Urothelium cell line (cell line): ENCODE measurements at places on chromosomes 3 and 15.

DNA sequence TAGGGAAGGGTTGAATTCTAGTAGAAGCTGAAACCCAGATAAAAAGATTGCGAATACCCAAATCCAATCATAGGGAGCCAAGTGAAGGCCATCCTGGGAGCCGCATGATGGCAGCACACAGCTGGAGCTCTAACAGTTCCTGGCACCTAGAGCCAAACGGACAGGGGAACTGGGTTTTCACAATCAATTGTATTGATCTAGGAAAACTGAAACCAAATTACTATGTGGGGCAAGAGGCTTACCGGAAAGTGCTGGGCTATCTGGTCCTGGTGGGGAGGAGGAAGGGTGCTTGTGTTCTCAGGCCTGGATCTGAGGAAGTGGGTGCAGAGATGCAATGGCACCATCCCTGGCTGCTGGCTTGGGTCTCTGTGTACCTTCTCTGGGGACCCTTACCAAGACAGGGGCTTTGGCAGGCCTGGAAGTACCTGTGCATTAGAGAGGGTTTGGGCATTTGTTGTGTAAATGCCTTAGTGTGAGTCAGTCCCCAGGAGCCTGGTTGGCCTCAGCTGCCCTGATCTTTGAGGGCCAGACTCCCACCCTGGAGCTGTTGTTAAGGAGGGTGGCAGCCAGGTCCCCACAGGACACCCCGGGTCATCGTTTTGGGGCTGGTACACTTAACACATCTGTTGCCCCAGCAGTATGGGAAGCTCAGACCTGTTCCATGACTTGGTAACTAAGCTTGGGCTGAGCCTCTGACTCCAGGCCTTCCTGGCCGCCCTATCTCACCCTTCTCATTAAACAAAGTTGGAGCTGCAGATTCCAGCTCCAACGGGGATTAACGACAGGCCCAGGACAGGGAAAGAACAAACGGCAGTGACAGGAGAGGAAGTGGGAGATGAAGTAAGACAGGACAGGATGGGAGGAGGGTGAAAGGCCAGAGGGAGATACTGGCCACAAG is 8.9 kb upstream of the FURIN start:
- DNase-seq = no peak

DNA sequence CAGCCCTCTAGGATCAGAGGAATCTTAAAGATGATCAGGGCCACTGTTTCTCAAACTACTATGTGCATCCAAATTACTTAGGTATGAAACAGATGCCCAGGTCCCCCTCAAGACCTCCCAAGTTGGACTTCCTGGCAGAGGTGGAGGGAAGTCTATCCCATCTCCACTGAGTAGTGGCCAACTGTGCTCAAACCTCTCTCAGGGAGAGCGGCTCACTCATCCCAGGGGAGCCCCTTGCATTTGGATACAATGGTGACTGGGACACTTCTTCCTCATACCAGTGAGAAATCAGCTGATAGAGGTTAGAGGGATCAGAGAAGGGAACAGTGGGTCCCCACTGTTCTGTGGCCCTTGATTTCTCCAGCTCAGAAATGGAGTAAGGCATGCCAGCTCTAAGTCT is 8.7 kb upstream of the WNT7A start:
- no peak for DNase-seq

- DNase-seq = peak; percentile 31
Measured at GRCh38 chr3:49813497-49814174, at the start of gene UBA7. TSS of gene UBA7 (minus strand) at chr3:49813953. CDS start at chr3:49813787, 166 bp downstream.

DNA sequence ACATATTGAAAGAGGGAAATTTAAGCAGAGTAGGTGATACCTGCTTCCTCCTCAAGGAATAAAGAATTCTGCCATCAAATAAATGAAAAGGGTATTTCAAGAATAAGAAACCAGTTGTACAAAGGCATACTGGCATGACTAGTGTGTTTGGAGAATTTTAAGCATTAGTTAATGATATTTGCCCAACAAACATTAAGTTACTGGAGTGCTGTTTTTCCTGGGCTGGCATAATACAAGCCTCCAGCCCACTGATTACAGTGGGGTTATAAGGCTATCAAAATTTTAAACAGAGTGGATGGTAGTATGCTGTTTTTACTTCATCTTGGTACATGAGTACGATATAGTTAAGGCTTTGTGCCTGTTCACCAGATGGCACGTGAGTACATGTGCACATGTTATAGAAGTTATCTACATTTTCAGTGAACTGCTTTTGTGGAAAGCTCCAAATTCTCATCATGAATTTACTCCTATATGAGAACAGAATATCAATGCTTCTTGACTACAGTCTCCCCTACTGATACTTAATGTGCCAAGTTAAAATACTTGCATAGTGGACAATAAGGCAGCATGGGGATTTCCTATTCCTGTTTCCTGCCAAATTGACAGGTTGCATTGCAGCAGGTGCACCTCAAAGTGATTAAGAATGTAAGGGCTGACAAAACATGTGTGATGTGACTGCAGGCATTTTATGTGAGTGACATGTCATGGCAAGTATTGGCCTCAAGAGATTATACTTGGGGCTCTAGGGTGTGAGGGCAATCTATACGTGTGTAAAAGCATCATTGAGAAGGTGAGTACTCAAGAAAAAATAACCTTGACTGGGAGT is 14.9 kb downstream of the NAALADL2 start:
- no peak for DNase-seq

DNA sequence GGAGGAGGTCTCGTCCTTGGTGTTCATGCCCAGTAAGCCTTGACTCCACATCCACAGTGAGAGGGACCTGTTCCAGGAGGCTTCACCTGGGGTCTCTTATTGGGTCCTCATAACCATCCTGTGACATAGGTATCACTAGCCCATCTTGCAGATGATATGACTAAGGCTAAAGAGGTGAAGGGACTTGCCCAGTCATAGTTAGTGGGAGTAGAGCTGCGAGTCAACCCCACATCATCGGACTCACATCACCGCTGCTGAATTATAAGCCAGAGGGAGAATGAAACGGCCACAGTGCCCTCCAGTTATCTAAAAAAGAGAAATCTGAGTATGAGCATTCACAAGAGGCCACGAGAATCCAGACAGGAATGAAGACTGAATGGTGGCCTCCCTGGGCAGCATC is 66.0 kb downstream of the MESD start:
- no peak for DNase-seq

DNA sequence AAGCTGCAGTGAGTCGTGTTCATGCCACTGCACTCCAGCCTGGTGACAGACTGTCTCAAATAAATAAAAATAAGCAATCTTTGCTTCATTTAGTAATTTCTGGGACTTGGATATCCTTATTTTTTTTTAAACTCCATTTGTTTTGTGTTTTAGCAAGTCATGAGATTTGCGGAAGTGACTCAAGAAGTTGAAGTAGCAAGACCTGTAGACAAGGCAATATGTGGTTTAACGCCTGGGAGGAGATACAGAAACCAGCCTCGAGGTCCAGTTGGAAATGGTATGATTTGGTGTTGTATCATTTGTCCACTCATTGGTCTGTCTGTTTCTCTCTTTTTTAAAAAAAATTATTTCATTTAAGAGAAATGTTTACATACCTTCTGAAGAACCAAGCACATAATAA is 16.6 kb upstream of the RPLP1 start:
- no peak for DNase-seq

GRCh38 chr15:56038707-56039106 is 45.3 kb upstream of the NEDD4 start:
- DNase-seq = no peak

DNA sequence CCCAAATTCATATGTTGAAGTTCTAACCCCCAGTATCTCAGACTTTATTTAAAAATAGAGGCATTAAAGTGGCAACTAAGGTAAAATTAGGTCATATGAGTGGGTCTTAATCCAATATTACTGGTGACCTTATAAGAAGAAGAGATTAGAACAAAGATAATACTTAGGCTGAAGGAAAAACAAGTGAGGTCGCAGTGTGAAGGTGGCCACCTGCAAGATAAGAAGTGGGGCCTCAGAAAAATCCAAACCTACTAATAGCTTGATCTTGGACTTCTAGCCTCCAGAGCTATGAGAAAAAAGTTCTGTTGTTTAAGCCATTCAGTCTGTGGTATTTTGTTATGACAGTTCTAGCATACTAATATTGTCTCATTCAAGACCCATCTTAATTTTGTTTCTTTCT is 159.9 kb upstream of the PEX5L start:
- no peak for DNase-seq

DNA sequence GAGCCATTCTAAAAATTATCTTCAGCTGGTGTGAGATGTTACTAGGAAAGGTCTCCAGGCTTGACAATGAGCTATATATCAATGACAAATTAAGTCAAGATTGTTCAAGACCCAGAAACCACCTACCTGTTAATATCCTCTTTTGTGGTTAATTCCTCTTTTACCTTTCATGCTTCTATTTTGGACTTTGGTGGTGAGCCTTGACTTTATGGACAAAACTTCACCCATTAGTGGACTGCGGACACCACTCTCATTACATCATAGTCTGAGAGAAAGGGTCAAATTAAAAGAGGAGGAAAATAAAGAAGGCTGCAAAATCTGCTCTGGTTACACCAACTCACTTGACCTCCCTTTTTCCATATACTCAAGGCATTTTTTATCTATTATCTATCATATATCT is 271.5 kb upstream of the TTC14 start:
- DNase-seq = no peak

GRCh38 chr15:92101708-92102394 is 248.3 kb downstream of the SLCO3A1 start:
- DNase-seq = no peak

GRCh38 chr15:54566654-54567053 is 588.4 kb downstream of the UNC13C start:
- no peak for DNase-seq

GRCh38 chr3:16373341-16373946 is 108.4 kb downstream of the OXNAD1 start:
- no peak for DNase-seq

DNA sequence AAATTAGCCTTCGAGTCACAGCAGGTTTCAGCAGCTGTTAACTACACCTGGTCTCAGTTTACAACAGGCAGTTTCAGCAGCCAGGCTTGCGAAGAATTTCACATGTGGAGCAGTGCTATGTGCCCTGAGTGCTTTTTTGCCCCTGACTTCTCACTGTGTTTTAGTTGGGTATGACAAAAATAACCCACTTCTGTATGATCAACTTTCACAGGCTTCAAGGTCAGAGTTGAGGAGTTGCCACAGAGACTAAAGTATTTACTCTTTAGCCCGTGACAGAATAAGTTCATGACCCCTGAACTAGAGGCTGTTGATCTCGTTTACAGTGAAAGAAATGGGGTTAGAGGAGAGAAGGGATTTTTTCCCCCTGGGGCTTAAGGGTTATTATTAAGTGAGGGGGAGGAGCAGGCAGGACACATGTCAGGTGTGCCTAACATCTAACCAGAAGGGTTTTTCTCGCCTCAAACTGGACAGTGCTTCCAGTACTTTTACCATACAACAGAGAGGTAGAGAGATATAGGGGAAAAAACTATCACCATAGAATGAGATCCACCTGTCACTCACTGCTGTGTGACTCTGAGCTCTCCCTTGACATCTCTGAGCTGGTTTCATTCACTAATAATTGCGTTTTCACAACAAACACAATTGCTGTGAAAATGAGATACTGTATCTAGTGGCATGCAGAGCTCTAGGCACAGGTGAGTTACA is 14.0 kb upstream of the TOPBP1 start:
- no peak for DNase-seq
